Dermis blood vessel endothelial cell (primary cell): ENCODE measurements at places on chromosomes 12 and 14.

DNA sequence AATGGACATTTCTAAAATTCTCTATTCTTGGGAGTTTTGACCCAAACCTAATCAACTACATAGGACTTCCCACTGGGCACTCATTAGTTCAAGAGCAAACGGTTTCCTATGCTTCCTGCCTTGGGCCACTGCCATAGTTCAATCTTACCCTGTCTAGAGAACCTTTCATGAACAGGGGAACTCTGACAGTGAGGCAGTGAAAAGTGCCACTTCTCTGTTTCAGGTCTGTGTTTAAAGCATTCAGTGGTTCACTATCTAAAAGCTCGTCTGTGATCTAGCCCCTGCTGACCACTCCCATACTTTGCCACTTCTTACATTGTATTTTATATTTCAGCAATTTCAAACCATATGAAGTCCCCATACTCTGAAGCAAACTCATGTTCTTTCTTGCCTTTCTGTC lies 122.7 kb upstream of the IGF1 start:
- no peak for DNase-seq

DNA sequence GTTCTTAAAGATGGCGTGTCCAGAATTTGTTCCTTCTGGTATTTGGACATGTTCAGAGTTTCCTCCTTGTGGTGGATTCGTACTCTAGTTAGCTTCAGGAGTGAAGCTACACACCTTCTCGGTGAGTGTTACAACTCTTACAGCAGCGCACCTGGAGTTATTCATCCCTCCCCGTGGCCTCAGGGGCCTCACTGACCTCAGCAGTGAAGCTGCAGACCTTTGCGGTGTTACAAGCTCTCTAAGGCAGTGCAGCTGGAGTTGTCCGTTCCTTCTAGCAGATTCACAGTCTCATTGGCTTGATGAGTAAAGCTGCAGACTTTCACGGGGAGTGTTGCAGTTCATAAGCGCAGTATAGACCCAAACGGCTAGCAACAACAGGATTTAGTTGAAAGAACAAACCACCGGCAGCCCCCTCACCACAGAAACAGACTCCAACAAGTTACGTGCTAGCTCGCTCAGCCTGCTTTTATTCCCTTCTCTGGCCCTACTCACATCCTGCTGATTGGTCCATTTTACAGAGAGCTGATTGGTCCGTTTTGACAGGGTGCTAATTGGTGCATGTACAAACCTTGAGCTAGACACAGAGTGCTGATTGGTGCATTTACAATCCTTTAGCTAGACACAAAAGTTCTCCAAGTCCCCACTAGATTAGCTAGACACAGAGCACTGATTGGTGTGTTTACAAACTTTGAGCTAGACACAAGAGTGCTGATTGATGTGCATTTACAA lies 4.5 kb upstream of the CDKN3 start:
- no peak for DNase-seq

- DNase-seq: peak; percentile 21
These were observed 47.1 kb downstream of the TBX3 start for GRCh38 chr12:114636723-114637480.

GRCh38 chr12:105358789-105359188 lies 28.3 kb downstream of the C12orf75 start:
- no peak for DNase-seq

DNA sequence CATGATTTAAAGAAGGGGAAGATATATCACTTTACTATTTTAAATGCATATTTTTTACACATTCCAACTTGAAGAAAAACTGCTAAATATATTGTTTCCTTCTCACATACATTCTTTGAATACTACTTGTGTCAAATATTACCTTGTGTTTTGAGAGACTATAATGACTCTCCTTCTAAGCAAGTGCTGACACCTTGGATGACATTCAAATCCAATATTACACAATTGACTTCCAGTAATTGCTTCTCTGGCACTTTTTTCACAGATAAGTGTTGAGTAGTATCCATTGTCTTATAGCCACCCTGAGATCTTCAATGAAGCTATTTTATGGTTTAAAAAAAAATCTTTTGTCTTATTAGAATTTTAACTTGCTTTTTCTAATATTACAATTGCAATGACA lies 61.2 kb upstream of the ST8SIA1 start:
- no peak for DNase-seq

DNA sequence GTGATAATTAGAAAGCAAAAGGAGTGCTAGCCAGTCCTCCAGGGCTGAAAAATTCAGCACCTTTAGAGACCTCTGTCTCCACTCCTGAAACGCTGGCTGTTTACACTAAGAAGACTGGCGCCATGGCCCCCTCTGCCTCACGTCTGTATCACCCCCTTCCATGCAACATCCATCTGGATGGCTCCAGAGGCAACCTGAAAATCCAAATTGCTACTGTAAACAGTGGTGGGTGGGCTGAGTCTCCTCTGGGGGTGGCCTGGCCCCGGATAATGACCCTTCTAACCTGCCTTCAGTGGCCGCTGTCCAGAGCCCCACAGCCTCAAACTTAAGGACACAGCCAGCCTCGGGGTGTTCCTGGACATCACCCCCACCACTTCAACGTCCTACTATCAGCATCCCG lies 1.4 kb downstream of the PRKD1 start:
- peak; percentile 7 for DNase-seq

DNA sequence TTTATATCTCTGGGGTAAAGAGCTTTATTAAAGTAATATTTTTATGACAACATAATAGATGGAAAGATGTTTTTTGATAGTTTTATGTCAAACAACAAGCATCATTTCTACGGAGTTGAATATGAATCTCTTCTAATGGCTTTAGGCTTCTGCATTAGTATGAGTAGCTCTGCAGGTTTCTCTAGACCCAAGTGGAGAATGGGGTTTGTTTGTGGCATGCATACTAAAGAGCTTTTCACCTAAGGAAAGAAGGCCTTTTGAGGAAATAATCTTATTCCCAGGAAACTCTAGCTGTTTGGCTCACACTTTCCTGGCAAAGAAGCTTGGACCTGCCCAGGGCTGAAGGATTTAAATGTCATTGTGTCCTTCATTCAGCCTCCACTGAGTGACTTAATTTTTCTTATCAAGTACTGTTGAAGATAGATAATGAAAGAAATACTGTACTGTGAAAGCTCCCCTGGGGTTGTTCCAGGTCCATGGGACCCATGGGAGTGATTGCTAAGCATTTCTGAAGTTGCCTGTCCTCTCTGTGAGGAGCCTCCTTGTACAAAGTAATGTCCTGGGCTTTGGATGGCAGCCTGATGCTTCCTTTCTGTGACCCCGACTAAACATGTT lies 469.3 kb downstream of the LRIG3 start:
- no peak for DNase-seq

DNA sequence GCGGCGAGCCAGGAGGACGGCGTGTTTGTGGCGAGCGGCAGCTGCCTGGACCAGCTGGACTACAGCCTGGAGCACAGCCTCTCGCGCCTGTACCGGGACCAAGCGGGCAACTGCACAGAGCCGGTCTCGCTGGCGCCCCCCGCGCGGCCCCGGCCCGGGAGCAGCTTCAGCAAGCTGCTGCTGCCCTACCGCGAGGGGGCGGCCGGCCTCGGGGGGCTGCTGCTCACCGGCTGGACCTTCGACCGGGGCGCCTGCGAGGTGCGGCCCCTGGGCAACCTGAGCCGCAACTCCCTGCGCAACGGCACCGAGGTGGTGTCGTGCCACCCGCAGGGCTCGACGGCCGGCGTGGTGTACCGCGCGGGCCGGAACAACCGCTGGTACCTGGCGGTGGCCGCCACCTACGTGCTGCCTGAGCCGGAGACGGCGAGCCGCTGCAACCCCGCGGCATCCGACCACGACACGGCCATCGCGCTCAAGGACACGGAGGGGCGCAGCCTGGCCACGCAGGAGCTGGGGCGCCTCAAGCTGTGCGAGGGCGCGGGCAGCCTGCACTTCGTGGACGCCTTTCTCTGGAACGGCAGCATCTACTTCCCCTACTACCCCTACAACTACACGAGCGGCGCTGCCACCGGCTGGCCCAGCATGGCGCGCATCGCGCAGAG lies 873 bp downstream of the PLXNC1 start:
- DNase-seq: peak; percentile 41

DNA sequence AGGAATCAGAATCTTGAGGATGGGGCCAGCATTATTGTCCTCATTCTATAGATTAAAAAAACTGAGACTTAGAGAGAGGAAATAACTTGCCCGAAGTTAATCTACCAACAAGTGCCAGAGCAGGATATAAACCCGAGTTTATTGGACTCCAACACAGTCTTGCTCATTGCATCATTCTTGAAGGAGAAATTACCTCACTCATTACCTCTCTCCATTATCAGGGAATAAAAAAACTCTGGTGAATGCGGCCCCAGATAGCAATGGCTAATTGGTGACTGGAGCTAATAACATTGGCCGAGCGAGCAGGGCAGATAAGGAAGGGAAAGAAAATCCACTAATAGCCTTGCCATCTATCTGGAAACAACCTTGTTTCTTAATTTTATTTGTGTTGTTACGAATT lies 24.7 kb upstream of the TMED10 start:
- no peak for DNase-seq

GRCh38 chr12:108831309-108831991 lies 25.9 kb downstream of the SSH1 start:
- no peak for DNase-seq

- no peak for DNase-seq
These were observed 189.7 kb upstream of the RGS6 start for GRCh38 chr14:71742485-71742884.

GRCh38 chr14:96274543-96274942 lies 18.5 kb downstream of the BDKRB1 start:
- DNase-seq: no peak

- DNase-seq: no peak
These were observed 20.9 kb downstream of the PUS7L start for GRCh38 chr12:43737646-43738045.

DNA sequence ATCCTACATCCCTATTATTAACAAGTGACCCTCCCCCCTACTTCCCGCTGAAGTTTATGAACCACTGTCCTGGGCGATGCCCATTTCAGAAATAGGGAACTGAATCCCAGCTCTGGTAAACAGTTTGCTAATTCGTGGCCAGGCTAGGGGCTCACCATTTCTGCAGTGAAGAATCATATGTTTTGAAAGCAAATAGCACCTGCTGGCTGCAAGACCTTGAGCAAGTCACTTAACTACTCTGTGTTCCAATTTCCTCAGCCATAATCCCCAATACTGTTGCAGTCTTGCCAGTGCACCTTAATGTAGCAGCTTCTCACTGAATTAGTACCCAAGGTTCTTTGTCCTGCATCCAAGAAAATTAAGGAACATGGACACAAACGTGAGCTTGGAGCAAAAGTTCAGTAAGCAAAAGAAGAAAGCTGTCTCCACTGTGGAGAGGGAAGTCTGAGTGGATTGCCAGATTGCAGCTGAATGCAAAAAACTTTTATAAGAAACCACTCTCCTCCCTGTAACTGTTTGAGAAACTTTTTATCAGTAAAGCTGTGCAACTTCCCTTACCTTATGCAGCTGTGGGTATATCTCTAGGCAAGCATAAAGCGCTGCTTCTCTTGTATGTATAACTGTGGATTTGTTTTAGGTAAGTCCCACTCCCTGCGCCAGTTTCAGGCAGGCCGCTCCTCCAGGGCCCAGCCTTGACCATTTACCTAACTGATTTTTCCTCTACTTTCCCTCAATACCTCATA lies 824 bp downstream of the OAS1 start:
- DNase-seq: no peak

DNA sequence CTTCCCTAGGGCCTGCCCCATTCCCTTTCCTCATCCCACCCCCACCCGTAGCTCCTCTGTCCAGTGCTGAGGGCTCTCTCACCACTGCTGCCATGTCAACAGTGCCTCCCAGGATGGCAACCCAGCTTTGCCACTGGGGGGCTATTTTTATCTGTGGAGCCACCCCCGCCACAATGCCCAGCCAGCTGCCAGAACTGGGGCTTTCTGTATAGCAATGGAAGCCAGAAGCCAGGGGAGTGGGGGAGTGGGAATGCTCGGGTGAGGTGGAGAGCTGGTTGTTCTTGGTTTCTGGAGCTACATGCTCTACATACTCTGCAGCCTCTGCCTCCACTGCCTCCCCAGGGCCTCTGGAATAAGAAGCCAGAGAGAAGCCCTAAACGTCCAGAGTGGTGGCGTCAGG lies 8.9 kb downstream of the PDE1B start:
- DNase-seq: no peak

DNA sequence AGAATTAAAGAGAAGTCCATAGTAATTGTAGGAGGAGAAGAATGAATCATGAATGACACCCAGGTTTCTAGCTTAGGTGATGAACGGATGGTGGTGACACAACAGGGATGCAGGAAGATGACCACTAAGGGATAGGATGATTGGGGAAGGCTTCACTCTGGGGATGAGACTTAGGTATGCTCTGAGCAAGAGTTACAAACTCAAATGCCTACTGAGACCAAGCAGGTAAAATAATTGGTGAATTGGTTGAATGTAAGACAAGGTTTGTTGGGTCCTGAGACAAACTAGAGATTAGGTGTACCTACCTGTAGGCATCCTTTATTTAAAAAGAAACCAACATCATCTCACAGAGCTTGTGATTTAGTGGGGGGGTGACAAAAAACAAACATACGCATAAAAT lies 116.3 kb downstream of the CFAP54 start:
- DNase-seq: no peak

- DNase-seq: no peak
These were observed 13.0 kb downstream of the PELI2 start for GRCh38 chr14:56131004-56131864.

DNA sequence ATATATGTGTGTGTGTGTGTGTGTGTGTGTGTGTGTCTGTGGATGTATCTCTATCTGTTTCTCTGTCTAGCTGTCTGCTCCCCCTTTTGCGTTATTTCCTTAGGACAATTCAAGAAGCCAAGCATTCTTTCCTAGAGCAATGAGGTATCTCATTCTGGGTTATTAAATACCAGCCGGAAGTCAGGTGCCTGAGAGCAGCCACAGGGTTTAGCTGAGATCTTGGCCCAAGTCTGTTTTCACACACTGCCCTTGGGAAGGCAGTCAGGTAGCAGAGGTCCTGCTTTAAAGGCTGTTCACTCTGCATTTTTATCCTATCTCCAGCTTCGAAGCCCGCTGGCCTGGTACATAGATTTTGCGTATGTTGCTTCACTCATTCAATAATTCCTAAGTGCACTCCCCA lies 76.8 kb downstream of the TSPAN9 start:
- DNase-seq: peak; percentile 32
